ENCODE measurements at places on chromosomes 1 and 21. TPM values are rescaled to one million over a fixed set of nuclear protein-coding genes. Genes with fewer than 3 reads are reported as not detected.

TFF2 gene
- not detected for total RNA-seq

SPRR5 gene
- total RNA-seq: not detected

MOV10 gene
- 62.8 TPM for total RNA-seq

CCDC28B gene
- 2.7 TPM for total RNA-seq

PCBP3 gene
- 3.8 TPM for total RNA-seq

PCP4L1 gene
- total RNA-seq: 8.2 TPM

DNA sequence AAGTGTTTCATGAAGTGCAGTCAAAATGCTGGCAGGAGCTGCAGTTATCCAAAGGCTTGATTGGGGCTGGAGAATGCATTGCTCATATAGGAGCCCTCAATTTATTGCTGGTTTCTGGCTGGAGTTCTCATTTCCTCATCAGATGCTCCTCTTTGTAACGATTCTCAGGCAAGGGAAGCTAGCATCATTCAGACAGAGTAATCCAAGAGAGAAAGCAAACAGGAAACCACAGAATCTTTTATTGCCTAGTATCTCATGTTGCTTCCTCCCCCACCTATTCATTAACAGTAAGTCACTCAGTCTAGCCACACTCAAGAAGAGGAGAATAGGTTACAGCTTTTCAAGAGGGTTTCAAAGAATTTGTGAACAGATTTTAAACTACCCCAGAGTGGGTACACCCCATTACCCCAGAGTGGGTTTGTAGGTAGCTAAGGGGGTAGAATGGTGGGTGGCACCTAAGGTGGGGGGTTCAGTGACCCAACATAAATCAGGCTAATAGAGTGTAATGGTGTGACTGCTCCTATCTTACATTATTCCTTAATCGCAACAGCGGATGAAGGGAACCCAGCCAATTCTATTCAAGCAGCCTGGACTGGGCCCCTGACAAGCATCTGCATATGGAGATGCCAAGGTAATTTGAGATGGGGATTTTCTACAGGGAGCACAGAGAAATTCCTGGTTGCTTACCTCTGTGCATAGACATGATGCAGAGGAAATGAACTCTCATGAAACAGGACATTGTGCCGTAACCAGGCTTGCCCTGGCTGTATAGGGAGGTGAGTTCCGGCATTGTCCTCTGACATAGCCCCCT is 67.1 kb downstream of the KCNJ15 start:
- DNase-seq: no peak

DNA sequence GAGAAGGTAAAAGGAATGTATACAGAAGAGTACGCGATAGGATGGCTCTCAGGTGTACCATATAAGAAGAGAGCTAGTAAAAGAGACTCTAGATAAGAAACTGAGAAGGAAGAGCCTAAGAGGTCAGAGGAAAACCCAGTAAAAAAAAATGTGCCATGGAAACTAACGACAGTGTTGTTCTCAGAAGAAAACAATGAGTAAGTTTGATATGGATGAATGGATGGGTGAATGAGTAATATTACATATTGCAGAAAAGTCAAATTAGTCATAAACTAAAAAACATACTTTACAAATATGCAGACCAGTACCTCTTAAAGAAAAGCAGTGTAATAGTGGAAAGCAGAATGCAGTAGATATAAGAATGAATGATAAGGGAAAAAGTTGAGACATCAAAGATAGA is 316.2 kb downstream of the HMCN1 start:
- DNase-seq: no peak

DNA sequence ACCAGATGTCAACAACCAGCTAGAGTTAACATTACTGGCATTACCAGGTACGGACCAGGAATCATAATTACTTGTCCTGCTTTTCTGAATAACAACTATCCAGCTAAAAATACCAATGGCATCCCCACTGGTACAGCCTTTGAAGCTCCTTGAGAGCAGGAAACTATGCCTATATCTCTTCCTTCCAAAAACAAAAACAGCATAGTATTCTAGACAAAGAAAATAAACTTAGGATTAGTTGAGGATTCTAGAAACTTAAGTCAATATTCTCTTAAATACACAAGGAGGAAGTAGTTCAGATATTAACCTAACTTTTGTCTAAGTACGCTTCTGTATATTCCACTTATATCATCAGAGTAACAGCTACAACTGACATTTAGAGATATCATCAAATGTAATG is 3.0 kb downstream of the FUBP1 start:
- no peak for DNase-seq

- no peak for DNase-seq
These were observed 23.2 kb downstream of the NUAK2 start for GRCh38 chr1:205298191-205298994.

- no peak for DNase-seq
These were observed 18.6 kb downstream of the SYT11 start for GRCh38 chr1:155877945-155878344.

DNA sequence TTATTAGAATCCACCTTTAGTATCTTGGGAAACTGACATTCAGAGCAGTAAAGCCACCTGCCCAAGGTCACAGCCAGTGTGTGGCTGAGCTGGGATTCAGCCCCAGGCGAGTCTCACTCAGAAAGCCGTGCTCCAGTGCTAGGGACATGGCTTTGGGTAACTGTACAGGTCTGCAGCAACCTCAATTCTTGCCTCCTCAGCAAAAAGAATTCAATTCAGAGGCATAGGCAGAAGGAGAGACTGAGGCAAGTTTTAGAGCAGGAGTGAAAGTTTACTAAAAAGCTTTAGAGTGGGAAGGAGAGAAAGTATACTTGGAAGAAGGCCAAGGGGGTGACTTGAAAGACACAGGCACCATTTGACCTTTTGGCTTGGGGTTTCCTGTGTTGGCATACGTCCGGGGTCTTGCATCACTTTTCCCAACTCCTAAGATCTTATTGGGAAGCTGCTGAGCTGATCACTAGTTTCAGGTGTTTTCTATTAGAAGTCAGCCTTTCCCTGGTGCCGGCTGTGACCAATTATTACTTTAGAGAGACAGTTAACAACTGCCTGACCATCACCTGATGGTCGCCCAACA is 529.3 kb downstream of the MATN1 start:
- DNase-seq: no peak

DNA sequence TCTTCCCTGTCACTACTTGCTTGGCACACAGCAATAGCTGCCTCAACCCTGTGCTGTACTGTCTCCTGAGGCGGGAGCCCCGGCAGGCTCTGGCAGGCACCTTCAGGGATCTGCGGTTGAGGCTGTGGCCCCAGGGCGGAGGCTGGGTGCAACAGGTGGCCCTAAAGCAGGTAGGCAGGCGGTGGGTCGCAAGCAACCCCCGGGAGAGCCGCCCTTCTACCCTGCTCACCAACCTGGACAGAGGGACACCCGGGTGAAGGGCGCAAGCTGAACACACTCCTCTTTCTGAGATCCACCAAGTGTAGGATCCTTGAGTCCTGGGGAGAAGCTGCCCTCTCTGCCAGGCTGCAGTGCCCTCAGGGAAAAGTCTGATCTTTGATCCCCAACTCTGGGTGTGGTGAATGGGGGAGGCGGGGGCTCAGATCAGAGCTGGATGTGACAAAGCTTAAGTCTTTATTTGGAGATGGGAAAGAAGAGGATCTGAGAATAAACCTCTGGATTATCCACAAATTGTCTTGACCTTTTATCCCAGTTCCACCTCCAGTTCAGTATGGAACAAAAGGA is 1.2 kb downstream of the RXFP4 start:
- DNase-seq: peak; percentile 60

DNA sequence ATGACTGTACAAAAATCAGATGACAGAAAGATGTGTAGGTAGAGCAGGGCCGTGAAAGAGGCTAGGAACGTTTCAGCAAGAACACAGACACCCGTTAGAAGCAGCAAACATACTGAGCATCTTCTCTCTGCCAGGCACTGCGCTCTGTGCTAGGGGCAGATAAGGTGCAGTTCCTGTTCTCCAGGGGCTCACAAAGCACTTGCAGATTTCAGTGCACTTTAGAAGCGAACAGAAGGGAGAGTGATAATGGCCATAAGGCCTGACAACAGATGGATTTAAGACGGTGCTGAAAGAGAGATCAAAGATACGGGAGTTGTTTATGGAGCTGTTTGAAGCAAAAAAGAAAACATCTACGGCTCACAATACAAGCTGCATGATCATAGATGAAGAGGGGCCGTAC is 200.3 kb upstream of the FOXD3 start:
- DNase-seq: no peak

- no peak for DNase-seq
These were observed 2.3 kb upstream of the SMIM1 start for GRCh38 chr1:3770047-3770765.

DNA sequence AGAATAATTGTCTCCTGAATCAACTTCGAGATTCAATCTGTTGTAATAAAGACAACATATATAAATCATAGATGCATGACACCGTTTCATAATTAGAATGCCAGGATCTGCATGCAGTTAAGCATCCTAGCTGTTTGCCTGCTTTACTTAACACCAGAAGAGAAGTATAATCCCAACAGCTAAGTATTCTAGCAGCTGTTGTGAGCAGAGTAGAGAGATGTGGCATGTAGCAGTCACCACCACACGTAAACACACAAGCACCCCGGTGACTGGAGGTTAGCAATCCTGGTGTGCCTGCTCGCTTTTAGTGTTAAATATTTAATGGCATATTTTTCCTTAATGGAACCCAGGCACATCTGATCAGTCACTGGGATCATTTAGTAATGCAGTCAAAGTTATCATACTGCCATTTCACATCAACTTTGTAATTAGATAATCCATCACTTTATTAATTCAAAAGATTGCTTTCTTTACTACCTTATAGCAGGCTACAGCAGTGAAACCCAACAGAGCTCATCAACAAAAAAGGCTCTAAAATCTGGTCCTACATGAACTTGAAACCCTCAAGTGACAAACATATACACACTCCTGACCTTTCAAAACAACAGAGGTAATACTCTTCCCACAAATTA is 187.9 kb downstream of the SMYD3 start:
- no peak for DNase-seq

GRCh38 chr1:16138772-16139221 is 17.1 kb downstream of the EPHA2 start:
- DNase-seq: no peak

DNA sequence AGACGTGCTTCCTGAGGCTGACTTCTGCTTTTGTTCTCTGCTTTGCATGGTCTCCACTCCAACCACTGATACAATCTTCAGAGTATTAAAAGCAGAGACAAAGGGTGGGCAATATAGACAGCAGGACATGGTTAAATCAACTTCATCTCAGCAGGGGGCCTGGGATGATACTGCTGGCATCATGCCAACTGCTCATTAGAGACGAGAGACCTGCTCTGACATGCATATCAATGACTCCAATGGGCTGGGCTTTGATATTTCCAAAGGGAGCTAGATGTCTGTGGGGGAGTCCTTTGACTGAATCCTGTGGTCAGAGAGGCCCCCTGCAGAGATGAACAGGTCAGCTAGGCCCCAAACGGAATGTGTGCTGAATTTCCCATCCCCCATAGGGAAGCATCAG is 106.6 kb downstream of the ACTL8 start:
- DNase-seq: no peak

DNA sequence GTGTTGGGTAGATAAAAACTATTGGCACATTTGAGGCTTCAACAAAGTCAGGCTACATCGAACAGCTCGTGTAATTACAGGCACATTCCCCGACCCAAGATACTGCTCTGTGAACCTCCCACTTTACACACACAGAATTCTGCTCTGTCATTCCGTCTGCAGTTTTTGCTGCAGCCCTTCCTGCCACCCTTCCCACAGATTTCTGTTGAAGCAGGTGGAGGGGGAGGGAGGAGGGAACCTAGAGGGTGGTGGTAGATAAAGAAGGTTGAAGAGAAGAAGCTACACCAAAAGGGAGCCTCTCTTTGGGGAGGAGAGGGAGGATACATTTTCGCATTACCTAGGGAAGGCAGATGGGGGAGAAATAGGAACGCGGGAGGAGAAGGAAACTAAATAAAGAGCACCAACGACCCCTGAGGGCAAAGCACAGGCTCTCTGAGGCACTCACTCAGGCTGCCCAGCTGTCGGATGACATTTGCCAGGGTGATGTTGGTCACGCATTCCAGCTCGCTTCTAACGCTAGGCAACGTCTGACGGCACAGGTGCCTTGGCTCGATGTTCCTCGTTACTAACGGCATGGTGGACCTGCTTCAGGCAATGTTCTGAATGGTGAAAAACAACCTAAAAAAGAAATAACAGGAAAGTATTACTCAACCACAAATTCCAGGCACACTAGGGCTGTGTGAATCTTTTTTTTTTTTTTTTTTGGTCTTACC is 36.0 kb downstream of the GPR3 start:
- no peak for DNase-seq

- no peak for DNase-seq
These were observed 7.7 kb upstream of the SYNJ1 start for GRCh38 chr21:32735524-32735923.

DNA sequence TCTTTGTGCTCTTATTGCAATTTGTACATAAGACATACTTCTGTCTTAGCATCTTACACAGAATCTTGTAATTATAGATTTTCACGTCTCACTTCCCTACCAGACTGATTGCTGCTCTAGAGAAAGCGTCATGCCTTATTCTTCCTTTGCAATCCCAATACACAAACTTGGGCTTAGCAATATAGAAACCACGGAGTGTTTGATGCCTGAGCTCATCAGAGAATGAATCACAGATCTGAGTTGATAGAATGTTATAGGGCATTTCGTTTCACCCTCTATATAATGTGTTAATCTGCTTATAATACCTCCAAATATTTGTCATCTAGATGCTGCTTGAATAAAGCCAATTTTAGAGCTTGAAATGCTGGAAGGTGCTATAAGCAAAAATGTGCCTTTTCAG is 6.6 kb downstream of the FMO1 start:
- no peak for DNase-seq

- DNase-seq: peak; percentile 84
These were observed 10.7 kb downstream of the MR1 start for GRCh38 chr1:181044449-181044966.
